CD8-positive, alpha-beta memory T cell (primary cell): ENCODE measurements at places on chromosomes 3 and 15.
A peak's percentile ranks its signal among the peaks of the same experiment; 100 is the strongest.

- DNase-seq = no peak
- H3K4me1 ChIP-seq = no peaks in the 10 kb centered on the region
- H3K27me3 ChIP-seq = no peaks in the 10 kb centered on the region
- no peak overlapping the region for H3K4me3 ChIP-seq
Observed at GRCh38 chr3:4688411-4688810, 195.3 kb downstream of the ITPR1 start.

GRCh38 chr3:181292984-181293383 lies 303.4 kb upstream of the DNAJC19 start:
- H3K36me3 ChIP-seq = no peaks in the 10 kb centered on the region
- H3K27ac ChIP-seq = no peak overlapping the region
- no peaks in the 10 kb centered on the region for H3K27me3 ChIP-seq
- no peak for DNase-seq
- H3K4me1 ChIP-seq = no peaks in the 10 kb centered on the region
- no peak overlapping the region for H3K4me3 ChIP-seq

DNA sequence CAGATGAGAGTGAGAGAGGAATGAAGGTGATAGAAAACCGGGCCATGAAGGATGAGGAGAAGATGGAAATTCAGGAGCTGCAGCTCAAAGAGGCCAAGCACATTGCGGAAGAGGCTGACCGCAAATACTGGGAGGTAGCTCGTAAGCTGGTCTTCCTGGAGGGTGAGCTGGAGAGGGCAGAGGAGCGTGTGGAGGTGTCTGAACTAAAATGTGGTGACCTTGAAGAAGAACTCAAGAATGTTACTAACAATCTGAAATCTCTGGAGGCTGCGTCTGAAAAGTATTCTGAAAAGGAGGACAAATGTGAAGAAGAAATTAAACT lies 88.9 kb downstream of the EOMES start:
- no peaks in the 10 kb centered on the region for H3K36me3 ChIP-seq
- peak overlapping the region; percentile 78 for H3K27ac ChIP-seq
- H3K4me3 ChIP-seq = peak overlapping the region; percentile 74
- DNase-seq = peak; percentile 58

- H3K36me3 ChIP-seq = no peaks in the 10 kb centered on the region
- no peak for DNase-seq
- H3K4me3 ChIP-seq = no peak overlapping the region
- H3K27me3 ChIP-seq = no peaks in the 10 kb centered on the region
Observed at GRCh38 chr3:45087155-45087554, 59.0 kb downstream of the CDCP1 start.

DNA sequence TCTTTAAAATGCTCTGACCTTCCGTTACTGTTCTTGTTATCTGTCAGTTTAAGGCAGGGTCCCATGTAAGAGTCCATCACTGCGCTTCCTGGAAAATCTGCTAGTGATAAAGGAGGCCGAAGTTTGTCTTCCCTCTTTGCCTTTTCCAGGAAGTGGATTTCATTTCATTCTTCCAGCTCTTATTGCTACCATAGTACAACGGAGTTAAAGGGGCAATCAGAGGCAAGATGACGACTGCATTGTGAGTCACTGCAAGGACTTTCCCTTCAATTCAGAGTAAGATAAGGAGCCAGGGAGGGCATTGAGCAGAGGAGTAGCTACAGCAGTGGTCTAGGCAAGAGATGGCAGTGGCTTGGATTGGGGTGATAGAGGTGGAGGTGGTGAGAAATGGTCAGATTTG lies 17.2 kb upstream of the DET1 start:
- DNase-seq = no peak
- no peaks in the 10 kb centered on the region for H3K27me3 ChIP-seq
- H3K4me3 ChIP-seq = no peak overlapping the region
- H3K4me1 ChIP-seq = no peaks in the 10 kb centered on the region
- no peaks in the 10 kb centered on the region for H3K36me3 ChIP-seq
- H3K27ac ChIP-seq = no peak overlapping the region

DNA sequence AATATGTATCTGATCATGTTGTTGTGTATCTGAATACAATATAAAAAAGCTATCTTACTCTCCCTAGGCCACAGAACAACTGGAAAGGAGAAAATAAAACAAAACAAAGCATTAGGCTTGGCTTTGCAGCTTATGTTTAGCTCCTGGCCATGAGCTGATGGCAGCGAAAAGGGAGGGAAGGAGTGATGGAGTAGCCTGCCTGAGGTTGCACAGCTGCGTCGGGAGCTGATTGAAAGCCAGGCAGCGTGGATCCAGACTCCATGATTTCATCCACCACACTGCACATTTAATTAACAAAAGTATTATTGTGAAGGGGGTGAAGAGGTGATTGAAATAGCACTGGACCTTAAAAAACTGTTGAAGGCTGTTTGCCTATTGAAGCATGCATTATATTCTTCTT lies 212.2 kb downstream of the GABRG3 start:
- no peaks in the 10 kb centered on the region for H3K4me1 ChIP-seq
- DNase-seq = no peak
- H3K4me3 ChIP-seq = no peak overlapping the region
- H3K36me3 ChIP-seq = no peaks in the 10 kb centered on the region

GRCh38 chr3:55185380-55185779 lies 257.5 kb upstream of the LRTM1 start:
- no peaks in the 10 kb centered on the region for H3K4me1 ChIP-seq
- DNase-seq = no peak
- H3K27me3 ChIP-seq = no peaks in the 10 kb centered on the region
- H3K4me3 ChIP-seq = no peak overlapping the region

DNA sequence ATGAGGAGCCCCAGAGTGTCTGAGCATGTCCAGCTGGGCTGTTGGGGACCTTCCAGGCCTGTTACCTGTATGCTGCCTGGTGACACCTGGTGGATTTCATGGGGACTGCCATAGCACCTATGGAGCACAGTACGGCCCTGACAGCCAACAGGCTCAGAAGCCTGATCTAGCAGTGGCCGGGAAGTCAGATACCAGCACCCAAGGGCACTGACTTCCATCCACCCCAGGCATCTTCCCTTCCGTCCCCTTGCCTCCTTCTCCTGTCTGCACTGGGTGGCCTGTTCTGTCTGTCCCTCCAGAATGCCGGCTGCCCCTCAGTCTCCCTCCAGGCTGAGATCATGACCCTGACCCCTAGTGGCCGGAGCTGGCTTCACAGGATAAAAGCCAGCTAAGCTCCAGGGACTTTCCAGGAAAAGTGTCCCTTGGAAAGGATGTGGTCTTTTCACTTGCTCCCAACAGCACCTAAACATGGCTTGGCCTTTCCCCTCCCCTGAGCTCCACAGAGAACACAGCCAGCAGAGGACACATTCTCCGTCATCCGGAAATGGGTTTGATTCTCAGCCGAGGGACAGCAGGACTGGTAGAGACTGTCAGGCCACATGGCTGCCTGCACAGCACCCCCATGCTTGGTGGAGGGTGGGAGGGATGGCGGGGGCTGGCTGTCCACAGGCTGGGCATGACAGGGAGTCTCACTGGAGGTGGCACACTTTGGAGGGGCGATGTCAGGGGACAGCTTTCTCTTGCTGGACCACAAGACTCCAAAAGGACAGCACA lies 9.5 kb downstream of the RPS17 start:
- no peak overlapping the region for H3K27ac ChIP-seq
- no peaks in the 10 kb centered on the region for H3K27me3 ChIP-seq
- no peaks in the 10 kb centered on the region for H3K4me1 ChIP-seq
- peaks cover 13% of the 10 kb centered on the region for H3K36me3 ChIP-seq
- H3K4me3 ChIP-seq = peak overlapping the region; percentile 61

GRCh38 chr3:10772271-10773161 lies 43.5 kb upstream of the SLC6A11 start:
- H3K27me3 ChIP-seq = no peaks in the 10 kb centered on the region
- H3K4me3 ChIP-seq = no peak overlapping the region
- DNase-seq = no peak
- no peaks in the 10 kb centered on the region for H3K4me1 ChIP-seq
- no peak overlapping the region for H3K27ac ChIP-seq

GRCh38 chr3:105608623-105609022 lies 241.9 kb downstream of the ALCAM start:
- no peaks in the 10 kb centered on the region for H3K27me3 ChIP-seq
- no peak for DNase-seq
- H3K27ac ChIP-seq = no peak overlapping the region
- H3K4me1 ChIP-seq = no peaks in the 10 kb centered on the region

- no peak overlapping the region for H3K27ac ChIP-seq
- DNase-seq = no peak
- no peaks in the 10 kb centered on the region for H3K36me3 ChIP-seq
- H3K27me3 ChIP-seq = no peaks in the 10 kb centered on the region
- no peak overlapping the region for H3K4me3 ChIP-seq
Observed at GRCh38 chr15:67409175-67409574, 111.8 kb upstream of the C15orf61 start.

GRCh38 chr3:169215461-169216352 lies 447.8 kb downstream of the MECOM start:
- no peaks in the 10 kb centered on the region for H3K36me3 ChIP-seq
- H3K27me3 ChIP-seq = no peaks in the 10 kb centered on the region
- H3K4me1 ChIP-seq = no peaks in the 10 kb centered on the region
- H3K27ac ChIP-seq = no peak overlapping the region
- no peak for DNase-seq

GRCh38 chr3:120526011-120526870 lies 69.9 kb upstream of the NDUFB4 start:
- no peak overlapping the region for H3K4me3 ChIP-seq
- H3K4me1 ChIP-seq = no peaks in the 10 kb centered on the region

DNA sequence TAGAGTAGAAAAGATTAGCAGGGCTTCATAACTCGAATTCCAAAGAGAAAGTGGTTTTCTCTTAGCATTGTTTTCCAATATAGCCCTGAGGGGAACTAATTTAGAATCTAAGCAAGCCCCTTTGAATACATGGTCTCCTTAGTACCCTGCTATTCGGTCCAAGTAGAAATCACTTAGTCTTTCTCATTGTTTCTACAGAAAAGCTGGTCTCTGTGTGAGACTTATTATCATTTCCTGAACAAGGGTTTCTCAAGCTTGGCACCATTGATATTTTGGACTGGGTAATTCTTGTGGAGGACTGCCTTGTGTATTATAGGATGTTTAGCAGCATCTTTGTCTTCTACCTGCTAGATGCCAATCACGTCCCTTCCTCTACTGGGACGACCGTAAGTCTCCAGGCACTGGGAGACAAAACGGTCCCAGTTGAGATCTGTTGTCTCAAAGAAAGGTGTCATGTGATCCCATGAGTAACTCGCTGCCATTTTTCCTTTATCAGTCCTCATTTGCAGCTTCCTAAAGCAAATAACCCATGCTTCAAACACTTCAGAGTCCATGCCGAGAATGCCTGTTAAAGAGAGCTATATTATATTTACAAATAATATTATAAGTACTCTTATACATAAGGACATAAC lies 230.7 kb upstream of the SLCO3A1 start:
- H3K4me1 ChIP-seq = no peaks in the 10 kb centered on the region
- H3K4me3 ChIP-seq = no peak overlapping the region
- no peaks in the 10 kb centered on the region for H3K27me3 ChIP-seq
- DNase-seq = no peak

- H3K27ac ChIP-seq = no peak overlapping the region
- peak overlapping the region; percentile 28 for H3K4me3 ChIP-seq
- no peaks in the 10 kb centered on the region for H3K36me3 ChIP-seq
- peak; percentile 41 for DNase-seq
- no peaks in the 10 kb centered on the region for H3K4me1 ChIP-seq
Observed at GRCh38 chr3:129045675-129046036, 14.9 kb upstream of the GP9 start.
